ENCODE measurements at places on chromosomes 4 and X.

DNA sequence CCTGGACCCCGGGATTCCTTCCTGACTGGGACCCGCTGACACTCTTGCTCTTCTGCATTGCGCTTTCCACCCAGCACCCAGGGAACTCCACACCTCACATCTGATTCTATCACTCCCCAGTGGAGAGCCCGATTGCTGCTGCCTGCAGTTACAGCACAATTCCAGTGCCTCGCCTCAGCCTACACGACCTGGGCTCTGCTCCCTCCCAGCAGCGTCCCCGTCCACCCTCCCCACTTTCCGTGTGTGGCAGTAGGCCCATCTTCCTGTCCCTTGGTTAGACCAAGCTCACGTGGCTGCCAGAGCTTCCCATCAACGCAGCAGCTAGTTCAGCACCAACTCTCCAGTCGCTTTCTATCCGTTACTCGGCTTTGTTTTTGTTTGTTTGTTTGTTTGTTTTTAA is 66.6 kb upstream of the SORBS2 start:
- DNase-seq = no peak

GRCh38 chr4:8155660-8156421 is 2.8 kb downstream of the ABLIM2 start:
- DNase-seq = no peak

DNA sequence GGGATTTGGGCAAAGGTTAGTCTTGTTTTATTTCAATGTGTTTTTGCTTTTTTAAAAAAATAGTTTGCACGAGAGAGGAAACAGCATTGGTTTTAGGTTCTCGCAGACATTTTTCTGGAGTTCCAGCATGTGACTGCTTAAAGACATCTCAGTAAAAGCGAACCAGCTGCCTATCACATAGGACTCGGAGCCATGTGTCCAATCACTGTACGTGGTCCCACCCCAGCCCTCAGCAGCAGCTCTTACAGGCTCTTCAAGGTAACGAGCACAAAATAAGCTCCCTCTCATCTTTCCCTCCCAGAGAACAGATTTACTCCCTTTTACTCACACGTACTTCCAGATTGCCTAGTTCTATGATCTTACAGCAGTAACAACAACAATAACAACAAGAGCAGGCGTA is 68.7 kb downstream of the MCF2 start:
- DNase-seq = no peak

- DNase-seq = no peak
Measured at GRCh38 chrX:153824348-153824747, 6.0 kb downstream of the PDZD4 start.

DNA sequence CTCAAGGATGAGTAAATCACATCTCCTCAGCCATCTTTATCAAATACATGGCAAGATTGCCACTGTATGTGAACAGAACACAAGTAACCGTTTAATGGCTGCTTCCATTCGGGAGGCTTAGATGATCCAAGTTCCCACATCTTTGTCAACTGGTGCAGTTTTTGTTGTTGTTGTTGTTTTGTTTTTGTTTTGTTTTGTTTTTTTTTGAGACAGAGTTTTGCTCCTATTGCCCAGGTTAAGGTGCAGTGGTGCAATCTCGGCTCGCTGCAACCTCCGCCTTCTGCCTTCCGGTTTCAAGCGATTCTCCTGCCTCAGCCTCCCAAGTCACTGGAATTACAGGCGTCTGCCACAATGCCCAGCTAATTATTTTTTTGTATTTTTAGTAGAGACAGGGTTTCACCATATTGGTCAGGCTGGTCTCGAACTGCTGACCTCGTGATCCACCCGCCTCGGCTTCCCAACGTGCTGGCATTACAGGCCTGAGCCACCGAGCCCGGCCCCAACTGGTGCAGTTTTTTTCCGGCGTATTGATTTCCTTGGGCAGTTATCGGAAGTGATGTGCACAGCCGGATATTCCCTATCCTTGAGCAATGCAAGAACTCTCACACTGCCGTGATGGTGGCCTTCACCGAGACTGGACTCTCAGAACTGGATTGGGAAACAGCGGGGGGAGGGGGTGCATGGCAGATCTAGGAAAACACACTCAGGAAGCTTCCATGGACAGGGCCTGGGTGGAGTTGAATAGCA is 29.2 kb upstream of the TRIM2 start:
- no peak for DNase-seq

DNA sequence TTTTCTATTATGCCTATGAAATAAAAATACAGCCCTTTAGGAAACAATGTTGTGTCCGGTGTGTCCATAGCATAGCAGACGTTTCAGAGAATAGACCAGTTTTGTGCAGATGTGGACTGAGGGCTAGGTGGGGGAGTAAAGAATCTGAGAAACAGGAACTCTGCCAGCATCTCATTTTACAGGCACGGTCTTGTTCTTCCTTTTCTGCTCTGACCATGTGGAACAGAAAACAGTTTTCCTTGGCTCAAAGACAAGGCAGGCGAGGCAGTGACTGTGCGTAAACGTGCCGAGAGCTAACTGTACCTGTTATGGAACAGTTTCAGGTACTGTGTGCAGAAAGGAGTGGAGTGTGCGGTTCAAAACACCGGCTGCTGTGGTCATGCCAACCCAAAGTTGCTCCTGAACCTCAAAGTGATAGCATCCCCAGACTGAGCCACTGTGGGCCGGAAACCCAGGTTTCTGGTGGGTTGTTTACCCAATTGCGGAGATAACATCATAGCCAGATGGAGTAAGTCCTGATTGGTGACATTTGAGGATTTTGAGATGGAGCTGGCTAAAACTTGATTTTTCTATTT is 20.2 kb downstream of the CNGA2 start:
- DNase-seq = no peak

DNA sequence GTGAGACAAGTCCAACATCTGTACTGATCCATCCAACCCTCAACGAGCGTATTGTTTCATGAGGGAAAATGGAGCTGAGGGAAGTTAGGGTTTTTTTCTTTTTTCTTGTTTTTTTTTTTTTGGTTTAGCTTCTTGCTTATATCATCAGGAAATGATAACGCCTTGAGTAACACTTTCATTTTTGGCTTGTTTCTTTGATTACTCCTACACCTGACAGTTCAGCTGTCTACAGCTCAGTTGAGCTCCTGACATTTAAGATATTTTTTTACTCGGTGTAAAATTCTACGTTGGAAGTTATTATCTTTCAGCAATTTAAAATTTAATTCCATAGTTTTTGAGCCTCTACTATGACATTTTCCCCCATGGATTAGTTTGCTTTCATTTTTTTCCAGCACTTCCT is 691.0 kb upstream of the HTR2C start:
- no peak for DNase-seq

GRCh38 chr4:83189631-83190136 is 75.2 kb upstream of the PLAC8 start:
- no peak for DNase-seq

- no peak for DNase-seq
Measured at GRCh38 chrX:13305108-13305507, 14.7 kb downstream of the ATXN3L start.
